ENCODE measurements at places on chromosomes 6 and 20.

DNA sequence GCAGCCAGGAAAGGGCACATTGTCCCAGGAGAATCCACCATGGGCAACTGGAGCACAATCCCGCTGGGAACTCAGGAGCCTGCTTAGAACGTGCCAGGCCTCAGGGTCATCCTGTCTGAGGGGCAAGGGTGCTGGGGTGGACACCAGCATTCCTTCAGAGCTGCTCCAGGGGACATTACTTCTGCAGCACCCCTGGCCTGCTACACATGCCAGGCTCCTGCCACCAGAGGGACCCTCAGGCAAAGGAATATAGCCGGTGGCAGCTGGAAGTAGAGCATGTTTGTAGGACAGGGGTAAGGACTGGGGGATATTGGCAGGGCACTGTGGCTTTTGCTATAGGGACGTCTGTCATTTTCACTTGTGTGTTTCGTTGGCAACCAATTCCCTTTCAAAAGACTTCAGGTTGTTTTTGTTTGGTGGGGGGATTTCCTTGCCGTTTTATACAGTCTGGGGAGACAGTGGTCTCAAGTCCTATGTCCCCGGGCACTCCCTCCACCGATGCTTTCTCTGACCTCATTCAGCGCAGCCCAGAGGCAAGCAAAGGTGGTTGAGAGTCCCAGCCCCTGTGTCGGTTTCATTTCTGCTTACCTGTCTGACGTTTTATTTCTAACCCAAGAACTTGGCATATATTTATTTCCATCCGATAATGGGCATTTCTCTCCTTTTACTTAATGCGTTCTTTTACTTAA lies 130.8 kb downstream of the JPH2 start:
- peak; percentile 32 for DNase-seq

DNA sequence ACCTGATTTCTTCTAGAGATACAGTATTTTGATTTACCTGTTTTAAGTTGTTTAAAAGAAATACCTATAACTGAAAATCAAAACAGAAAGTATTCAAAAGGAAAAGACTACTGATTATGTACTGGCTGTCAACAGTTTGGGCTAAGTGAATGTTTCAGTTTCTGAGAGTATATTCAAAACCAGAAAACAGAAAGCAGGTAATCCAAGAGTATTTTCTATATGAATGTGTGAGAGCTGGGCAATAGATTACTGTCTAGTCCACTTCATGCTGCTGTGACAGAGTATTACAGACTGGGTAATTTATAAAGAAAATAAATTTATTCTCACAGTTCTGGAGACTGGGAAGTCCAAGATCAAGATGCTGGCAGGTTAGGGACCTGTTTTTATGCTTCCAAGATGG lies 261.0 kb downstream of the ARHGAP18 start:
- no peak for DNase-seq

GRCh38 chr20:821731-822065 lies 11.8 kb upstream of the FAM110A start:
- DNase-seq = no peak

DNA sequence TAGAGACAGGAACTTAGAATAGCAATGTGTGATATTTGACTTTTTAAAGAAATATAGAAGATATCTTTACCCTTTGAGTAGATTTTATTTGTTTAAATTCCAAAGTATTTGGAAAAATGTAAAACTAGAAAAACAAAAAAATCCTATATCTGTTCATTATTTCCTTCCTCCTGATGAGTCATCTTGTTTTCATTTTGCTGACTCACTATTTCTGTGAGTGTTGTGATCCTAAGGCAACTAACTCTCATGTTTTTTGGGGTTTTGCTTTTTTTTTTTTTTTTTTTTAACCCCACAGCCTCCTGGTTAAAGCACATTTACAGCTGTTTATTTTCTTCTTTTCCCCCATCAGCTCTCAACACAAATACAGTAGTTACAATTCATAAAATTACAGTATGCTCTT lies 37.8 kb upstream of the THEMIS start:
- DNase-seq = peak; percentile 43

GRCh38 chr6:157135691-157136090 lies 187.6 kb downstream of the TMEM242 start:
- DNase-seq = no peak

DNA sequence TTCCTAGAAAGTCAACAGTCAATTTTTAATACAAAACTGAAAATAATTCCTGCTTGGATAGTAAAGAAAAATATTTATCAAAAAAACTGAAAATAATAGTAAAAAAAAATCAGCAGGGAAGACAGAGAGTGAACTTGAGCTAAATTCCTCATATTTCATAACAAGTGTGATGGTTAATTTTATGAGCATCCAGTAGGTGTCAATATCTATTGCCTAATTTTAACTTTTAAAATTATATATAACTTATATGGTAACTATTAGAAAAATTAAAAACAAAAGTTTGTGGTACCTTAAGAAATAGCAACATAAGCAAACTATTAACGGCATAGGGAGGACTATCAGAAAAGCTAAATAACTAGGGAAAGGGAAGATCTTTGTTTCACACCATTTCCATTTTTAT lies 2.1 kb downstream of the EPM2A start:
- DNase-seq = no peak

GRCh38 chr6:8557014-8557748 lies 121.8 kb upstream of the SLC35B3 start:
- DNase-seq = no peak

- no peak for DNase-seq
These were observed 125.1 kb downstream of the BFSP1 start for GRCh38 chr20:17406051-17406590.

DNA sequence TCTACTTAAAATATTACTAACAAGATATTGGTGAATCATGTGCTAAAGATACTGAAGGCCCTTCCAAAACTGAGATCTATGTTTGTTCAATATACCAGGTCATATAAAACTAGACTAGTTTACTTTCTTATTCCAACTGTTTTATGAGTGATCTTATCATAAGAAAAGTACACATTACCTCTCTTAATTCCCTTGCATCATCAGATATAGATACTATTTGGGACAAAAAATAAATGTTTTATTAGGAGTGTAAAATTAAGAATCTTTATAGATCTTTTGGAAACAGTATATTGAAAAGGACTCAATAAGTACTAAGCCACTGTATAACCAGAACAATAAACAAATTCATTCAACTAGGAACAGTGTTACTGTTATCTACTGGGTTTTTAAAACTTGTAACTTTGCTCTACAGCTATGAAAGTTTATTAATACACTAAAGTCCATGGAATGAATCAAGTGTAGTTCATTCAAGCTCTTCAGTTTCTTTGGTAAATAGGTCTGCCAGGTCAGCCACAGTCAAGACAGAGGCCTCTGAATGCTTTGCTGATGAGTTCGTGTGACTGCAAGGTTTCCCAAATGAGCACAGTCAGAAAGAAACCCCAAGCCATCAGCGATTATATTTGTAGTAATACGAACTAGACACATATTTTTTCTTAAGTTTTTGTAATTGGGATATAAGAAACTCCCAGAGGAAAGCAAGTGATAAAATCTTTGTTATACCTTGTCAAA lies 71.8 kb upstream of the FBXO30 start:
- no peak for DNase-seq

DNA sequence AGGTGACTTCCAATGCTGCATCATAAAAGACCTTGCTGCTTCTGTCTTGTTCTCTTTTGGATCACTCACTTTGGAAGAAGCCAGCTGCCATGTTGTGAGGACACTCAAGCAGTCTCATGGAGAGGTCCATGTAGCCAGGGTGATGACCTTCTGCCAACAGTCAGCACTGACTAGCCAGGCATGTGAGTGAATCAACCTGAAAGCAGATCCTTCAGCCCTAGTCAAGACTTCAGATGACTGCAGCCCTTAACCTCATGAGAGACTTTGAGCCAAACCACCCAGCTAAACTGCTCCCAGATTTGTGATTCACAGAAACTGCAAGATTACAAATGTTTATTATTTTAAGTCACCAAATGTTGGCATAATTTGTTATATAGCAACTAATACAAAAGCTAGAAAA lies 86.0 kb upstream of the IYD start:
- DNase-seq = no peak

DNA sequence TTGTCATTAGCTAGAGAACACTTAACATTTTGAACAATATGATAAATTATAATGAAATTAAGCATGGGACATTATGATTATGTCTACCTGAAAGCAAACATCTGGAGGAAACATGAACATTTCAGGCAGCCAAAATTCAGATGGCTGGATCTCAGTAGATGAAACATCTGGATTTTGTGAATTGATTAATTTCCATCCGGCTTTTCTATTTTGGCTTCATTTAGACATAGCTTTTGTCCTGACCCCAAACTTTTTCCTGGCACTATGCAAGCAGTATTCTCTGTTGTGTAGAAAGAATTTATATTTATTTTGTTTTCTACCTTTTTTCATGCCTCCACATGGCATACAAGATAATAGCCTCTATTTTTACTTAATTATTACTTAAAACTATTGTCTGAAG lies 186.3 kb downstream of the OGFRL1 start:
- no peak for DNase-seq

DNA sequence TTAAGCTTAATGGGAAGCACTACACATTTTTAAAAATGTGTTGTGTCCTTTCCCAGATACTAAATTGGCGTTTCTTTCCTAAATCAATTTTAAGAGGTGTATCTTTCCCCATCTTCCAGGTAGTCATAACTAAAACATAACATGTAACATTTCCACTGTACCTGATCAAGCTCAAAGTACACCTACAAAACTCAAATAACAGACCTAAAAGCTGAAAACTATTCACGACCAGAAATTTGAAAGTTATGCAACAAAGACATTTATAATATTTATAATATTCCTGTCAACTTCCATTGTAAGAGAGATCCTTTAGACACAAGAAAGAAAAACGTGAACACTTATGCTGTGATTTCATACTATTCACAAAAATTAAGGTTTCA lies 3.5 kb downstream of the STAU1 start:
- DNase-seq = no peak

- DNase-seq = no peak
These were observed 167.9 kb downstream of the ZDHHC14 start for GRCh38 chr6:157548635-157549467.

- no peak for DNase-seq
These were observed 217.8 kb downstream of the MAFB start for GRCh38 chr20:40471261-40471629.

DNA sequence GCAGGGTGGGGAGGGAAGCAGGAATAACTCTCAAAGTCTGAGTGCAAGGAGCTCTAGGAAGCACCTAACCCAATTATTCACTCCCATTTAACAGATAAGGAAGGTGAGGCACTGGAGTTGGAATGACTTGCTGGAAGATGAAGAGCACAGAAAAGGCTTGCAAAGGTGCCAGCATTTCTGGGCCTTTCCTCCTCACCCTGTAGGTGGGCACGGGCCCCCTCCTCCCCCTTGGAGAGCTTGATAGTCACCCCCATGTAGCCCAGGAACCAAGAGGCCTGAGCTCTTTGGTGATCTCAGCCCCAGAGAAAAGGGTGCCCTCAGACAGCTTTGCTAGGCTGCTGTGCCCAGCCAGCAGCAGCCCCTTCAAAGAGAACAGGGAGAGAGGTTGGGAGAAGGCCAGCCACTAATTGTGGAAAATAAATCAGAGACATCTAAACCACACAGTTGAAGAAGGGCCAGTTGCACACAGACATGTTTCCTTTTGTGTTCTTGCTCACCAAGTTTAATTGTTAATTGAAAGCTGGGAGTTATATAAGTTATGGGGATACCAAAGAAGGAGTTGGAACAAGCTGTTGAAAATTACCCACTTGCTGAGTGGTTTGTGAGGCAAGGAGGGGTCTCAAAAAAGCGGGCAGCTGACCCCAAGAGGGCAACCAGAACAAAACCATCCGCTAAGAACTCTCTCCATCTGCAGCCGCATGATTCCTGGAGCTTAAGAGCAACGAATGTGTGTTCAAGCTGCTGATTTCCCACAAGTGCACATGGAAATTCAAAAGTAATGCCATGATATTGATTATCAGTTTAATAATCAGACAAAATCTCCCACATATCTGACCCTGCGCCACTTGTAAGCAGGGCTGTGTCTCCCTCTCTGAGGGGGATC lies 77.0 kb downstream of the MRPL14 start:
- no peak for DNase-seq

- no peak for DNase-seq
These were observed 3.0 kb upstream of the LINC00237 start for GRCh38 chr20:21109144-21109543.

DNA sequence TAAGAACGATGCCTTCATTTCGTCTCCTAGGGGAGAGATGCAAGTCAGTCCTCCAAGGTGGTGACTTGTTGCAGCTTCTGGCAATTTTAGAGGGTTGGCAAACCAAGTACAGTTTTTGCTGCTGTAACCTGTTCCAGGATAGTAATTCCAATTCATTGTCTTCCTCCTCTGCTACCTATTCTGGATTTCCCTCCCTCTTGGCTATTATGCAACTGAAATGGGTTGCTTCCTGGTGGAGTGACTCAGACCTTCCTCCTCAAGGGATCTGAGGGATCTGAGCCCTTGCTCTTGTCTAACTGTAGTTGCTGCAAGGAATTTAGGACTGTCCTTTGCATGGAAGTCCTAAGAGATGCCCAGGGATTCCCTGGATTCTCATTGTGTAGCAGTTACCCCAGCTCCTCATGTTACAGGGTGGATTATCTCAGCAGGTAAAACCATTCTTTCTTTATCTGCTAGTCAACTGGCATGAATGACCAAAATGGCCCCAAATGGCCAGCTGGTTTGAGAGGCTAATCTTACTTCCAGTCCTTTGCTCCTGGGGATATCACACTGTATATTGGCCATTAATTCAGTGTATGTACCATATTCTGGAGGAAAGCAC lies 17.6 kb upstream of the ELMO2 start:
- DNase-seq = no peak

- DNase-seq = no peak
These were observed 16.3 kb upstream of the SDCBP2 start for GRCh38 chr20:1345030-1345755.

- DNase-seq = no peak
These were observed 45.0 kb upstream of the MOXD1 start for GRCh38 chr6:132446141-132446854.

DNA sequence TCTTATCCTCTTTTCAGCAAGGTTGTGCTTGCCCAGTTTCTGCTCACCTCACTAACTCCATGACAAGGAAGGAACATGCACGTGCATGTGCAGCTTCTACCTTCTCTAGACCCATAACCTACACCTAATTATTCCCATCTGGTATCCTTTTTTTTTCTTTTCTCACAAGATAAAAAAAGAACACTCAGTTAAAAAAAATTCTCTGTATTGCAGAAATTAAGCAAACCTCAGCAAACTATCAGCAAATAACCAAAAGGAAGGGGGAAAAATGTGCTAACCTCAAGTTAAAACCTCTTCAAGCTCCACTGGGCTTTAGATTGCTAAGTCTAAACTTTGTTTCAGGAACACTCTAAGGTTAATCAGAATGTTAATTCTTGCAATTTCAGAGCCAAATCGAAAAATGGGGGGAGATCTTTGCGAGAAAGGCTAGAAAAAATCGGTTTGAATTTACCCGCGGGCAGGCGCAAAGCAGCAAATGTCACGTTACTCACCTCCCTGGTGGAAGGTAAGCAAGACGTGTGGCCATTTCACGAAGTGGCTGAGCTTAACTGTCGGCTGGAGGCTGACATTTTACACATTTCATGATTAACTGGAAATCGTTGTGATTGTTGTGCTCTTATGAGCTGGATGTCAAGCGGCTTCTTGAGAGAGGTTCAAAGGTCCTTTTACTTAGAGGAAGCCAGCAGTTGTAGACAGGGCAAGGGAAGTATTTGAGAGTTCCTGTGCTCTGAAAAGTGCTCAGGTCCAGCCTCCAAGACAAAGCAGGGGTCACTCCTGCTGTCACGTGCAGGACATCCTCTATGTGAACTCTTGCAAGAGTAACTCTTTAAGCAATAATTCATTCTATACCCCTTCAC lies 19.1 kb downstream of the TFAP2B start:
- no peak for DNase-seq

Data from Caki2 (cell line).